Spleen (tissue), 13 donors: ENCODE measurements at places on chromosomes 11 and 22. TPM values are rescaled to one million over a fixed set of nuclear protein-coding genes. Genes with fewer than 3 reads are reported as not detected.

UPK2 gene
- polyA plus RNA-seq = not detected

GRCh38 chr22:17120281-17120680, 879 bp downstream of the TMEM121B start:
- DNase-seq = peak; percentile 89
- peaks cover 55% of the 10 kb centered on the region for H3K27me3 ChIP-seq
- H3K4me3 ChIP-seq = no peak overlapping the region
- no peaks in the 10 kb centered on the region for H3K36me3 ChIP-seq
- H3K4me1 ChIP-seq = peaks cover 30% of the 10 kb centered on the region

- H3K27ac ChIP-seq = no peak overlapping the region
- no peak for DNase-seq
Observed at GRCh38 chr11:28903716-28904115, 795.5 kb downstream of the METTL15 start.

- no peaks in the 10 kb centered on the region for H3K27me3 ChIP-seq
- H3K4me3 ChIP-seq = no peak overlapping the region
- no peak for DNase-seq
- no peaks in the 10 kb centered on the region for H3K4me1 ChIP-seq
- H3K36me3 ChIP-seq = no peaks in the 10 kb centered on the region
Observed at GRCh38 chr11:100910808-100911207, 218.8 kb downstream of the PGR start.

DNA sequence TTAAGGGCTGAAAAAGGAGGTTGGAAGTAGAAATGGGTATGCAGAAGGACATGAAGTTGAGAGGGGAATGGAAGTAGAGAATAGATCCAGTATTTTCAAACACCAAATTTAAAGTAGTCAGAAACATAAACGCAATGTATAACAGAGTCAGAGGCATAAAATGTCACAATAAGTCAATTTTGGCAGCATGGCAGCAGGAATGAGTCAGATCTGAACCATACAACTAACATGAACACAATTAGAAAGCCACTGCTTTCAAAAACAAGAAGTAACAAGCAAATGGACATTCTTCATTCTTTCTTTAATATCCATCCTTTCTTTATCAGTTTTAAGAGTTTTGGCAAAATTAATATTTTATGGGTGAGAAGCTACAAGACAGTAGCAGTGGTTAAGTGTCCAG, 2.5 kb downstream of the CHORDC1 start:
- no peak overlapping the region for H3K27ac ChIP-seq
- peak overlapping the region; percentile 73 for H3K4me3 ChIP-seq
- peaks cover 48% of the 10 kb centered on the region for H3K4me1 ChIP-seq
- H3K36me3 ChIP-seq = no peaks in the 10 kb centered on the region

SMC1B gene
- not detected for polyA plus RNA-seq

GRCh38 chr11:76179147-76179546, 27.2 kb downstream of the WNT11 start:
- no peak overlapping the region for H3K27ac ChIP-seq
- H3K4me1 ChIP-seq = no peaks in the 10 kb centered on the region
- DNase-seq = no peak
- no peak overlapping the region for H3K4me3 ChIP-seq
- no peaks in the 10 kb centered on the region for H3K27me3 ChIP-seq
- no peaks in the 10 kb centered on the region for H3K36me3 ChIP-seq

DNA sequence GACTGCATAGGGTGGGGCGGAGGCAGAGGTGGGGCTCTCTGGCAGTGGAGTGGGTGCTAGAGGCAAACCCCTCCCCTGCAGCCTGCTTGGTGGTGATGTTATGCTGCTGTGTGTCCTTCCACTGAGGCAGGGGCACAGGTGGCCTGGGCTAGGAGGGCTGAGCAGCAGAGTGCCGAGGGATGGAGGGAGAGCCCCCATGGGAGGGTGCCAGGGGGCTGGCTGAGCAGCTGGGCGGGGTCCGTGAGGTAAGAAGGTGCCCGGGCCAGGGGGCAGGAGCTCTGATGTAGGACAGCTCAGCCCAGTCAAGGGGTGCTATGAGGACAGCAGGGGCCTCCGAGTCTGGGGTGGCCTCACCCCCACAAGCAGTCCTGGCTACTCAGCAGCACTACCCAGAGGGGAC, 4.2 kb downstream of the CLDN5 start:
- peaks cover 7% of the 10 kb centered on the region for H3K27me3 ChIP-seq
- peaks cover 20% of the 10 kb centered on the region for H3K4me1 ChIP-seq
- H3K27ac ChIP-seq = no peak overlapping the region

DNA sequence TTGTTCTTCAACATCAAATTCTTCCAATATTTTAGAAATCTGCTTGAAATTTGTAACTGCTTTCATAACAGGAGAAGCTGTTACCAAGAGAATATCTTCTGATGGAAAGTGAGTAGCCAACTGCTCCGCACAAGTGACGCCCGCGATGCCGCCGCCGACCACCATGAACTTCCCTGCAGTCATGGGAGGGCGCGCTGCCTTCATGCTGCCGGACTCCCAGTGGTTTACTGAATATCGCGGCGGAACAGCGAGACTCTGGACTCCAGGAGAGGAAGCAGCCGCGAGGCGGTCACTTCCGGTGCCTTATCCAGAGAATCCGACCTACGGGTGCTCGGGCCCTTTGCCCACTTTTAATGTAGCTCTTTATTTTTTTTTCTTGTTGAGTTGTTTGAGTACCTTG, 190.6 kb downstream of the GUCY1A2 start:
- H3K4me1 ChIP-seq = no peaks in the 10 kb centered on the region
- H3K36me3 ChIP-seq = no peaks in the 10 kb centered on the region
- DNase-seq = no peak
- H3K4me3 ChIP-seq = no peak overlapping the region

SLC15A3 gene
- polyA plus RNA-seq = 115 TPM

- no peak overlapping the region for H3K27ac ChIP-seq
- H3K27me3 ChIP-seq = no peaks in the 10 kb centered on the region
- H3K4me3 ChIP-seq = no peak overlapping the region
- peaks cover 48% of the 10 kb centered on the region for H3K4me1 ChIP-seq
- no peak for DNase-seq
Observed at GRCh38 chr11:65085446-65085845, 1.4 kb downstream of the ZFPL1 start.

DNA sequence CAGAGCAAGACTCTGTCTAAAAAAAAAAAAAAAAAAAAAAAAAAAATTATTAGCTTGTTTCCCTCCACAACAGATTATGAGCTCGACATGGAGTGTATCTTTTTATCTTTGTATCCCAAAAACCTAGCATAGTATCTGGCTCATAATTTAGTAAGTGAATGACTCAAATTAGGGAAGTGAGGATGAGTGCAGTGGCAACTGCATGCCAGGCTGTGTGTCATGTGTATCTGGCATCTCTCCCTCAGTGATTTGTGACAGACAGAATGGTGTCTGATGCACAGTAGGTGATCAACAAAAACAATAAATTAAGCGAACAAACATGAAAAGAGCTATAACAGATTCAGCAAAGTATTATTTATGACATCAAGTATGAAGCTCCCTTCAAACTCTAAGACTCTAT, 7.2 kb downstream of the STK33 start:
- no peak for DNase-seq
- no peak overlapping the region for H3K4me3 ChIP-seq
- no peak overlapping the region for H3K27ac ChIP-seq
- H3K27me3 ChIP-seq = no peaks in the 10 kb centered on the region
- no peaks in the 10 kb centered on the region for H3K36me3 ChIP-seq

- H3K27me3 ChIP-seq = no peaks in the 10 kb centered on the region
- H3K36me3 ChIP-seq = no peaks in the 10 kb centered on the region
- DNase-seq = no peak
- H3K4me1 ChIP-seq = no peaks in the 10 kb centered on the region
- H3K27ac ChIP-seq = no peak overlapping the region
Observed at GRCh38 chr11:121248496-121248895, 44.1 kb upstream of the SC5D start.

- no peaks in the 10 kb centered on the region for H3K4me1 ChIP-seq
- H3K27ac ChIP-seq = no peak overlapping the region
- no peaks in the 10 kb centered on the region for H3K27me3 ChIP-seq
- H3K36me3 ChIP-seq = no peaks in the 10 kb centered on the region
- no peak for DNase-seq
- H3K4me3 ChIP-seq = no peak overlapping the region
Observed at GRCh38 chr11:133595998-133596590, 63.8 kb upstream of the OPCML start.

GRCh38 chr11:15830741-15831428, 525.5 kb downstream of the SOX6 start:
- no peak for DNase-seq
- H3K4me3 ChIP-seq = no peak overlapping the region
- no peaks in the 10 kb centered on the region for H3K36me3 ChIP-seq
- peaks cover 10% of the 10 kb centered on the region for H3K4me1 ChIP-seq
- H3K27me3 ChIP-seq = no peaks in the 10 kb centered on the region
- no peak overlapping the region for H3K27ac ChIP-seq

- H3K27ac ChIP-seq = no peak overlapping the region
- no peaks in the 10 kb centered on the region for H3K36me3 ChIP-seq
- H3K27me3 ChIP-seq = no peaks in the 10 kb centered on the region
Observed at GRCh38 chr11:131677828-131678470, 307.5 kb downstream of the NTM start.

ELFN2 gene
- 0.02 TPM for polyA plus RNA-seq

PIH1D2 gene
- 0.70 TPM for polyA plus RNA-seq

RAB3IL1 gene
- polyA plus RNA-seq = 17.6 TPM

CXCR5 gene
- polyA plus RNA-seq = 35.4 TPM

GRCh38 chr11:96237766-96238266, 105.2 kb downstream of the MAML2 start:
- no peaks in the 10 kb centered on the region for H3K27me3 ChIP-seq
- no peak for DNase-seq
- no peaks in the 10 kb centered on the region for H3K36me3 ChIP-seq
- peaks cover 29% of the 10 kb centered on the region for H3K4me1 ChIP-seq
- no peak overlapping the region for H3K27ac ChIP-seq

GRCh38 chr22:28812516-28812915, 12.1 kb upstream of the XBP1 start:
- peak overlapping the region; percentile 83 for H3K27ac ChIP-seq
- peaks cover 76% of the 10 kb centered on the region for H3K4me1 ChIP-seq
- no peak overlapping the region for H3K4me3 ChIP-seq
- no peaks in the 10 kb centered on the region for H3K36me3 ChIP-seq
- H3K27me3 ChIP-seq = no peaks in the 10 kb centered on the region
- DNase-seq = peak; percentile 35

DNA sequence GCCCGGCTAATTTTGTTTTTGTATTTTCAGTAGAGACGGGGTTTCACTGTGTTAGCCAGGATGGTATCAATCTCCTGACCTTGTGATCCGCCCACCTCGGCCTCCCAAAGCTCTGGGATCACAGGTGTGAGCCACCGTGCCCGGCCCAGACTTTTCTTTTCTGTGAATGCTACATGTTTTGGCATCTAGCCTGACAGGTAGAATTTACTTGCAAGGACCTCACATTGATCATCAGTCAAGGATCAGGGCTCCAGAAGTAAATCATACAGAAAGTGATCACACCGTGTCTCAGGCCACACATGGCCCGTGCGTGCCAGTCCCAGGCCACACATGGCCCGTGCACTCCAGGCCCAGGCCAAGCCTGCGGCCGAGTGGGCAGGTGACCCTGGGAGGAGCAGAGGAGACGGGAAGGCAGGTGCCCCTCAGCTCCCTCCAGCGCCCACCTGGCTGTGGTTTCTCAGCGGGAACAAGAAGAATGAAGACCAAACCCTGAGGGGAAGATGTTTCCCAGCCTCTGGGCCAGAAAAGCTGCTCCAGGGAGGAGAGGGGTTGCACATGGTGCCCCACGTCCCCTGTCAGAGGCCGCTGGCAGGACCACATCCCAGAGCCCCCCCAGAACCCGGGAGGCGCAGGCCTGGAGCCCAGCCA, 76.2 kb downstream of the BRD1 start:
- no peak overlapping the region for H3K4me3 ChIP-seq
- no peak overlapping the region for H3K27ac ChIP-seq
- peaks cover 31% of the 10 kb centered on the region for H3K27me3 ChIP-seq
- H3K36me3 ChIP-seq = no peaks in the 10 kb centered on the region

DNA sequence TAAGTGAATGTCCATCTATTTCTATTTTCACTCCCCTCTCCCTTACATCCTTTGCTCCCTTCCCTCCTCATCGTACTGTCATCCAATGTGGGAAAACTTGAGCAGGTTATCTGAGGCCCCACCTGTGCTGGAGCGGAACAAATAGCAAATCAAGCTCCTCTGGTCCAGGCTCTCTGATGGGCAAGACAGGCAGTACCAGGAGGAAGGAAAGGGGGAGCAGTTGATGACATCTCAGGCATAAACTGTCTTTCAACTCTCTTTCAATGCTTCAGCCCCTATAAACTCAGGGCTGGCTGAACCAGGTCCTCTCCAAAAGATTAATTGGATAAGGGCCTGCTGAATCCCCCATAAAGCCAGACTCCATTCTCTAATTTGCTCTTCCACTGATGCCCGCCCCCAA, 1.5 kb upstream of the CCKBR start:
- H3K27ac ChIP-seq = no peak overlapping the region
- no peaks in the 10 kb centered on the region for H3K36me3 ChIP-seq
- H3K27me3 ChIP-seq = peaks cover 83% of the 10 kb centered on the region
- H3K4me3 ChIP-seq = no peak overlapping the region
- no peak for DNase-seq

- H3K4me1 ChIP-seq = peaks cover 71% of the 10 kb centered on the region
- H3K27me3 ChIP-seq = no peaks in the 10 kb centered on the region
- H3K4me3 ChIP-seq = peak overlapping the region; percentile 18
Observed at GRCh38 chr11:65417702-65418430, 4.7 kb upstream of the NEAT1 start.

DNA sequence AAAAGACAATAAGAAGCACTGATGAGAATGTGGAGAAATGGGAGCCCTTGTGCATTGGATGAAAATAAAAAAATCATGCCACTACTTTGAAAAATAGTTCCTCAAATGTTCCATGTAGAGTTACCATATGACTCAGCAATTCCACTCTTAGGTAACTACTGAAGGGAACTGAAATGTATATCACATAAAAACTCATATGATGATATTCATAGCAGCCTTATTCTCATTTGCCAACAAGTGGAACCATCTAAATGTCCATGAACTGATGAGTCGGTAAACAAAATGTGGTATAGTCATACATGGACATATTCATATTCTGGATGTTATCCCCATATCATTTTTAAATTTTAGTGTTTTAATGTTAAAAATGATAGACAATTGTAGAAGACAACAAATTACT, 3.5 kb downstream of the KRTAP5-9 start:
- H3K4me1 ChIP-seq = no peaks in the 10 kb centered on the region
- H3K36me3 ChIP-seq = no peaks in the 10 kb centered on the region
- no peak overlapping the region for H3K27ac ChIP-seq
- H3K27me3 ChIP-seq = peaks cover 5% of the 10 kb centered on the region
- no peak for DNase-seq

IL10RA gene
- 39.4 TPM for polyA plus RNA-seq
